ENCODE measurements at places on chromosomes 16 and 17.

GRCh38 chr17:50778988-50779387, 11.7 kb upstream of the ANKRD40CL start:
- no peak for DNase-seq

DNA sequence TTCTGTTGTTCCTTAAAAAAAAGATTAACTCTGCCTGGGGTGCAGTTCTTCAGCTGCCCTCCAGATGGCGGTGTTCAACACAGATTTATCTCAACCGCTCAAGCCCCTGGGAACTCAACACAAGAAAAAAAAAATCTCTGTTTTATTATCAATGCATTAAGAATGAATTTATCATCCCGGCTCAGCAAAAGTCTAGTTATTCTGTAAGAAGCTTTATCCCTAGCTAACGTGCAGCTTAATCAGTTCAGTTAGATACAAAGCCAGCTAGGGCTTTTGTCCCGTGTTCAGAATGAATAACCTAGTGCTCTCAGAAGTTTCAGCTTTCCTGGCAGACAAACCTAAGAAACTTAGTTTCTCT, 475.9 kb upstream of the CCL2 start:
- DNase-seq: peak; percentile 49

- no peak for DNase-seq
These were observed 83.9 kb upstream of the IRX3 start for GRCh38 chr16:54370278-54371040.

DNA sequence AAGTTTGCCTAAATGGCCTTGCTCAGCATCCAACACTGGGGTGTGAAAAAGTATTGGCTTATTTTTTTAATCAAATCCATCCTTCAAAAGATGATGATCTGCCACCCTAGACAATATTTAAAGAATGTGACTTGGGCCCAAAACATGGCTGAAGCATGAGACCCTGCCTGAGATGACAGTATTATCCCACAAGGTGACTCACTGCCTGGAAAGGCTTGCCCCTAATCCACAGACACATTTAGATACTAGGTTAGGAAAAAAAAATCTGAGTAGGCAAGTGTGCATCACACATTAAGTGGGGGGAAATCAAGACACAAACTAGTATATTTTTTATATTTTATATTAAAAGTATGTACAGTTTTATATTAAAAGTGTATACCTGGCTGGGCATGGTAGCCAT, 38.4 kb downstream of the TOM1L2 start:
- no peak for DNase-seq

GRCh38 chr17:79542718-79543117, 68.1 kb downstream of the RBFOX3 start:
- DNase-seq: no peak

GRCh38 chr17:29147682-29148081, 32.5 kb downstream of the MYO18A start:
- no peak for DNase-seq

- DNase-seq: no peak
These were observed 784.6 kb upstream of the EEF2KMT start for GRCh38 chr16:5882087-5882640.

DNA sequence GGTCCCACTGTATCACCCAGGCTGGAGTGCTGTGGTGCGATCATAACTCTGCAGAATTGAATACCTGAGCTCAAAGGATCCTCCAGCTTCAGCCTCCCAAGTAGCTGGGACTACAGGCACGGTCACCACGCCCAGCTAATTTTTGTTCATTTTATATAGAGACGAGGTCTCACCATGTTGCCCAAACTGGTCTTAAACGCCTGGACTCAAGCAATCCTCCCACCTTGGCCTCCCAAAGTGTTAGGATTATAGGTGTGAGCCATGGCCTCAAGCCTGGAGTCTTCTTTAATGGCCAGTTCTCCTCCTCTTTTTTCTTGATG, 484 bp downstream of the CD300LB start:
- no peak for DNase-seq

GRCh38 chr17:59620064-59620359, 317 bp downstream of the CLTC start:
- no peak for DNase-seq

GRCh38 chr17:30292286-30292858, 628 bp upstream of the BLMH start:
- no peak for DNase-seq

GRCh38 chr17:50682938-50683337, 24.8 kb downstream of the ANKRD40 start:
- no peak for DNase-seq

GRCh38 chr17:14307560-14308024, 6.7 kb downstream of the HS3ST3B1 start:
- no peak for DNase-seq

DNA sequence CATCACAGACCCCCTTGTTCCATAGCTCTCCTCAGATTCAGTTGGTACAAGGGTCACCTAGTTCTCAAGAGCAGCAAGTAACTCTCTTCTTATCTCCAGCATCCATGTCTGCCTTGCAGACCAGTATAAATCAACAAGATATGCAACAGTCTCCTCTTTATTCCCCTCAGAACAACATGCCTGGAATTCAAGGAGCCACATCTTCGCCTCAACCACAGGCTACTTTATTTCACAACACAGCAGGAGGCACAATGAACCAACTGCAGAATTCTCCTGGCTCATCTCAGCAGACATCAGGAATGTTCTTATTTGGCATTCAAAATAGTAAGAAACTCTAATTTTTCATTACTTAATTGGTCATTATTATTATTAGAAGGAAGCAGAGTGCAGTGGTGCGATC, 32.4 kb downstream of the NQO1 start:
- no peak for DNase-seq

GRCh38 chr16:30535106-30535776, 583 bp upstream of the ZNF747 start:
- no peak for DNase-seq

DNA sequence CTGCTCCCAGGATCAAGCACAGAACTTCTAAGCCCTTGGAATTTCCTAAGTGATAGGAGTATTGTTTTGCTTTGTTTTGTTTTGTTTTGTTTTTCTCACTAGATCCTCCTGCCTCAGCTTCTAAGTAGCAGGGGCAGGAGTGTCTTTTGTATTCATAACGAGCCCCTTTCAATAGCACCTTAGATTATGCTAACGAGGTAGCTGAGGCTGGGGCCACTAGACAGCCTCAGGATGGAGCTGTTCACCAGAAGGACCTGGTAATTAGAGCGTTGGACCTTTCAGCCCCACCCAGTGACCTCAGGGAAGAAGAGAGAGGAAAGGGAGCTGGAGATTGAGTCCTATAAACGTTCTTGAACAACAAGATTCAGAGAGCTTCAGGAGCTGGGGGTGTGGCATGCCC, 43.6 kb downstream of the IKZF3 start:
- no peak for DNase-seq

DNA sequence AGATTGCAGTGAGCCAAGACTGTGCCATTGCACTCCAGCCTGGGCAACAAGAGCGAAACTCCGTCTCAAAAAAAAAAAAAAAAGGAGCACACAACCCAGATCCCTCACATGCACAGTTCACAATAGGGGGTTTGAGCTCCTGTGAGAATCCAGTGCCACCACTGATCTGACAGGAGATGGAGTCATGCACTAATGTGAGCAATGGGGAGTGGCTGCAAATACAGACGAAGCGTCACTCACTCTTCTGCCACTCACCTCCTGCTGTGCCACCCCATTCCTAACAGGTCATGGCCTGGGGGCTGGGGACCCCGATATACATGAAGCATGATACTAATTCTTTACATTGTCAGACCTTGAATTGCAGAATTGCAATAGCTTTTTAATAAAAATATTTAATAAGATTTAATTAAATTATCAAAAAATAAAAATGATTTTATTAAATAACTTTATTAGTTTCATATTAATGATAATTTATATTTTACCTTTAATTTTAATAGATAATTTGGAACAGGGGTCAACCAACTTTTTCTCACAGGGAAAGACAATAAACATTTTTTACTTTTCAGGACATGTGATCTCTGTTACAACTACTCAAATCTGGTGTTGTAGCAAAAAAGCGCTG, 171.4 kb downstream of the COPRS start:
- no peak for DNase-seq

GRCh38 chr16:78425891-78426510, 326.5 kb downstream of the WWOX start:
- no peak for DNase-seq

DNA sequence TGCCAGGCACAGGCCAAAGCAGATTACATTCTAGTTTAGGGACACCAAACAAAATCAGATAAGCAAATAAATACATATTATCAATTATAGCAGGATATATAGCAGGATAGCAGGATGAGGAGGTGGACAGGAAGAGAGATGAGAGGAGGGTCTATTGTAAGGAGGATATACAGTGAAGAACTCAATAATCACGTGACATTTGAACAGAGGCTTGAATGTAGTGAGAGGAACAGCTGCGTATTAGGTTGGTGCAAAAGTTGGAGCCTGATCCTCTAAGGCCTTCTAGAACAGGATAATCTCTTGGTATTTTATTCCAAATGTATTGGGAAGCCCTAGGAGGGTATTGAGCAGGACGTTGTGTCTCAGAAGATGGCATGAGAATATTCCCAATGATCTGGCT, 136.7 kb downstream of the CYLD start:
- no peak for DNase-seq

All from stimulated activated effector memory CD8-positive, alpha-beta T cell treated with anti-CD3 and anti-CD28 coated beads, Interleukin-12 subunit alpha, Interleukin-12 subunit beta, amount 100 ng/mL, for 72 hours (primary cell).